ENCODE measurements at places on chromosomes 7 and 10. TPM values are rescaled to one million over a fixed set of nuclear protein-coding genes. Genes with fewer than 3 reads are reported as not detected.
A peak's percentile ranks its signal among the peaks of the same experiment; 100 is the strongest.

DNA sequence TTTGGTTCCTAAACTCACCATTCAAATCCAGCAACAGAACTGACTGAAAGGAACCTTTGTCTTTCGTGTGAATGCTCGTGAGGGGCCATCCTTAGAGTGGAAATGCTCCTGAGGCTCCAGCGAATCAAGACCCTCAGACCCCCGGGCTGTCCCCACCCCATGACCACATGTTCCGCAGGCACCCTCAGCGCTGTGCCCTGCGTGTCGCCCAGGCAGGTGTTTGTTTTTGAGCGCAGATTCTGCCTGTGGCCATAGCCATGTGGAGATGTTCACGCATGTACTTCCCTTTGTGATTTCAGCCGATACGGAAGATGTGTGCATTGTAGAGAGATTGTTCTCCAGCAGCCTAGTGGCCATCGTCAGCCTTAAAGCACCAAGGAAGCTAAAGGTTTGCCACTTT lies 24.2 kb downstream of the WIPI2 start:
- DNase-seq = peak; percentile 37

DNA sequence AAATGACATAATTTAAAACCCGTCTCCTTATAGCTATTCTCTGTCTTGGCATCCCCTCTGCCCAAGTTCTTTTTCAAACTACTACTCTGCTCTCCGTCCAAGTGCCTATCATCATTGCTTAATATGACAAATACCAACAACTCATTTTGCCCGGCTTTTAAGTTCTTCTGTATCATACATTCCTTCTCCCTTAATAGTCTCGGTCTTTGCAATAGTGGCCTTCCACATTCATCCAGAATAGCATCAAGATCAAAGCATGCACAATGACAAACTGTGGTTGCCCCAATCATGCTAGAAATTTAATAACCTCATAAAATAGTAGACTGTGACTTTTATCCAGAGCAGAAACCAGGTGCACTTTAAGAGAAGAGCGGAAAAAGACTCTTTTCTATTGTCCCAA lies 198.9 kb downstream of the ETV1 start:
- DNase-seq = no peak

GRCh38 chr7:137934941-137935883 lies 66.7 kb downstream of the CREB3L2 start:
- DNase-seq = no peak

DNA sequence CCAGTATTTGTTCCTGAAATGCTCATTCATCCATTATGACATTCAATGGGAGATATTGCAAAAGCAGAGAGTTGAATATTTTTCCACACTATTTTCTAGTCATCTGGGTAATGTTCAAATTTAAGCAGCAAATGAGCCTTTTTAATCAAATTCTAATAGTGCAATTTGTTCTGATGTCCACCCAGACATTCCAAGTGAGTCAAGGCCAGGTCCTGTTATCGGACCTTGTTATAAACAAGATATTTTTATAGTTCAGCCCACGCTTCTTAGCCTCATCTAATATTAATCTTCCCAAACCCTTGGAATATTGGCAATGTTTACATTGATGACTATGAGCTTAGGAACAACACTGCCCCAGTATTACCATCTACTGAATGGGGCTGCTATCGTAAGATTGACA lies 500.1 kb upstream of the PHF14 start:
- DNase-seq = no peak

The FAM13C gene
- total RNA-seq = 25.0 TPM

- DNase-seq = no peak
These were observed 16.8 kb upstream of the CCDC172 start for GRCh38 chr10:116307455-116307854.

- DNase-seq = no peak
These were observed 40.2 kb downstream of the ASB13 start for GRCh38 chr10:5625992-5626777.

- no peak for DNase-seq
These were observed 7.0 kb downstream of the TAX1BP1 start for GRCh38 chr7:27746978-27747377.

- DNase-seq = peak; percentile 73
These were observed 95.5 kb downstream of the MAP3K8 start for GRCh38 chr10:30529373-30529998.

DNA sequence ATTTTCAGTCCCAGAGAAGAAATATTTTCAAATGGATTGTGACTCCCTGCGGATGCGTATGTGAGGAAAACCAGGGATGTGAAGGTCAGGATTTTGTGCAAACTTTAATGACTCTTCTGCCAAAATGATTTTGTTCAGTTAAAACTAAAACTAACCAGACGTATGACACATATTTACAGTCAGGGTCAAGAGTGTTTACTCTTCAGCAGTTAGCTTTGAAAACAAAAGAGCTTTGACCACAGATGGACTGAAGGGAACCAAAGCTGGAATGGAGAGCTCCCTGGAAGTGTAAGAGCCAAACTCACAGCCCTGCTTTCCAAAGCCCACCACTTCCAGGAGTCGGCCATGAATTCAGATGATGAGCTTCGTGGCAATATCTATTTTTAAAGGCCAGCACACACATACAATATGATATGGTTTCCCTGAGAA lies 15.5 kb downstream of the SVIL start:
- DNase-seq = no peak

The AKR1C3 gene
- 48.1 TPM for total RNA-seq

GRCh38 chr7:2253021-2253420 lies 11.0 kb downstream of the NUDT1 start:
- no peak for DNase-seq

DNA sequence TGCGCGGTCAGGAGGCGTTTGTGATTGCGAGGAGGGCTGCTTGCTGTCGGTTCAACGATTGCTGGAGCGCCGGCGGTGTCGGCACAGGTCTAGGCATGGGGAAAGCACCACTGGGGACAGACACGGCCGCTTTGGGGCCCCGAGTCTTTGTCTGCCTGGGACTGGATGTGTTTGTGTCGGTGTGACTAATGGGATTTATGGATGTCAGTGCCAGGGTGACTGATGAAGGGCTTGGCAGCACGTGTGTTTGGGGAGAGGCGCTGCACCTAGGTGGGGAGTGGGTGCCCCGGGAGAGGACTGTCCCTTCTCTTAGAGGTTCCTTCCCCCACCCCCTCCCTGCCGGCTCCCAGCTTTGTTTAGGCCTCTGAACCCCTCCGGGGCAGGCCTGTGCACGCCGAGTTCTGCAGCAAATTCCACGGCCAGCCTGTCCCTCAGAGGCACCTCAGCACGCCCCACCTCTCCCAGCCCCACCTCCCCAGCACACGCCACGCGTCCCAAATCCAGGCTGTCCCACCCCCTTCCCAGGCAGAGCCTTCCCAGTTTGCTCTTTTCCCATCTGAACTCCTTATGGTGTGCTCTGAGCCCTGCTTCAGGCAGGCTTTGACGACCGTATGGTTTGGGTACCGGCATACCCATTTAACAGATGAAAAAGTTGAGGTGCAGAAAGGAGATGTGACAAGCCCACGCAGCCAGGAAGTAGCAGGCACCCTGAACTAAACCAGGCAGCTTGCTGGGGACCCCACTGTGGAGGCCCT lies 6.4 kb upstream of the TNRC18 start:
- DNase-seq = no peak

DNA sequence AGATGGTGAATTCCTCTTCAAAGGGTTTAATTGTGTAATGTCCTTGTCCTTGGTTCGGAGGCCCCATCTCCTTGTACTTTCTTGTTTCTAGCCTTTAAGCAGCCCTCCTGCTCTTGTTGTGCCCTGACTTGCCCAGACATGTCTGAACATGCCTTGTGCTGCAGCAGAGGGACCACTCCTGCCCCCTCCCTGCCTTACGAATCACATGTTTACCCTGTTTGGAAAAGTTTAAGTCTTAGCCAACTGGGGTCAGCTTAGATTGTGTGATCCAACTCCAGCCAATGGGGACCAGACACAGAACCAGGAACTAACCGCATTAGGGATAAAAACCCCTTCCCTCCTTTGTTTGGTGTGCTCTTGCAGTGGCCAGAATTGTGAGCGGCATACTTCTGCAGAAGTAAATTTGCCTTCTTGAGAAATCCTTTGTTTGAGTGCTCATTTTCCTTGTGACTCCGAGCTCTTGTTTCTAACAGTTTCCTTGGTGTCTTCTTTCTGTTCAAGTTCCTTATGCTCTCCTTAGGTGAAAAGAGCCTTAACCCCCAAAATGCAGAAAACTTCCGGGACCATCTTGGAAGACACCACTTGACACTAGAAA lies 29.4 kb downstream of the CLRN3 start:
- no peak for DNase-seq

DNA sequence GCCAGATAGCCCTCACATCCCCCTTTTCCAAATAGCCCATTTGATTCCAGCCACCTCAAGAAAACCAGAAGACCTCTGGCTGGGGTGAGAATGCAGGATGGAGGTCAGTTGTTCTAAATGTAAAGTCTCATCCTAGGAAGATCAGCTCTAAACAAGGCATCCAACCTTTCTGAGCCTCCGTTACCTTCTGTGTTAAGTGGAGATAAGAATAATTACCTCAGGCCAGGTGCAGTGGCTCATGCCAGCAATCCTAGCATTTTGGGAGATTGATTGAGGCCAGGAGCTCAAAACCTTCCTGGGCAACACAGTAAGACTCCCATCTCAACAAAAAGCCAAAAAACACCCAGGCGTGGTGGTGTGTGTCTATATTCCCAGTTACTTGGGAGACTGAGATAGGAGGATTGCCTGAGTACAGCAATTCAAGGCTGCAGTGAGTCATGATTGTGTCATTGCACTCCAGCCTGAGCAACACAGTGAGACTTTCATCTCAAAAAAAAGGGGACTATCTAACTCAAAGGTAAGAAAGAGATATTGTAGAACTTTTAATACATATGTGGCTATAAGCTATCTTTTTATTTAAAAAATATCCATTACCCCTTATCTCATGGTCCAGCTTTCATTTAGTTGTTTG lies 43.5 kb downstream of the PRTFDC1 start:
- no peak for DNase-seq

The NUDT13 gene
- 2.2 TPM for total RNA-seq

The GBX1 gene
- total RNA-seq = not detected

The TRIL gene
- total RNA-seq = 9.7 TPM

DNA sequence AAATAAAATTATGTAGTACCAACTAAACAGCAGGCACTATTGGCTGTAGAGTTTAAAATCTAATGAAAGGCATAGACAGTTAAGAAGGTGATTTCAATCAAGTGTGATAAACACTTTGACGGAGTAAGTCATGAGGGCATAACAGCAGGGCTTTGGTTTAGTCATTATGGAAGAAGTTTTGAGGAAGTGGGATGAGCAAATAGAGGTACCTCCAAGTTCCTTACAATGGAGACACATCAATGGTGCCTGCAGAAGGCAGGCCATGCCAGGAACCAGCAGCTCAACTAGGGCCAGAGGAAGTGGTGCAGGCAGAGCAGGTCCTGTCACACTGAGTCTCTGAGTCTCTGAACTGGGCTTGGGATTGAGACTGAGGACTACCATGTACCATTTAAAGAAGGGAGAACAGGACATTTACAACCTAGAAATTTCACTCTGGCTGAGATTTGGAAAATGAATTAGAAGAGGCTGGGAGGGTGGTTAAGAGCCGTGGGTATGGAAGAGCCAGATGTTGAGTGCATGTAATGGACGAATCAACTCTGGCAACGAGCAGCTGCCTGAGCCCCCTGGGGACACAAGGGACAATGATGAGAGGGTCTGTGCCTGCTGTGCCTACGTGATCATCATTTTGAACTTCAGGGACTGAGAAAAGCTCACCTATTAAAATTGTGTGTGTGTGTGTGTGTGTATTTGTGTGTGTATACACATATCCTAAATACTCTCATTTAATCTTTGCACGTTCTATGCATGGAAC lies 208.7 kb upstream of the POM121L12 start:
- DNase-seq = no peak

The MLXIPL gene
- 23.8 TPM for total RNA-seq

- DNase-seq = no peak
These were observed 417.0 kb downstream of the TYW1 start for GRCh38 chr7:67413670-67414069.

GRCh38 chr10:78672918-78673317 lies 395.8 kb upstream of the ZMIZ1 start:
- DNase-seq = no peak

The GNAT3 gene
- total RNA-seq = not detected

DNA sequence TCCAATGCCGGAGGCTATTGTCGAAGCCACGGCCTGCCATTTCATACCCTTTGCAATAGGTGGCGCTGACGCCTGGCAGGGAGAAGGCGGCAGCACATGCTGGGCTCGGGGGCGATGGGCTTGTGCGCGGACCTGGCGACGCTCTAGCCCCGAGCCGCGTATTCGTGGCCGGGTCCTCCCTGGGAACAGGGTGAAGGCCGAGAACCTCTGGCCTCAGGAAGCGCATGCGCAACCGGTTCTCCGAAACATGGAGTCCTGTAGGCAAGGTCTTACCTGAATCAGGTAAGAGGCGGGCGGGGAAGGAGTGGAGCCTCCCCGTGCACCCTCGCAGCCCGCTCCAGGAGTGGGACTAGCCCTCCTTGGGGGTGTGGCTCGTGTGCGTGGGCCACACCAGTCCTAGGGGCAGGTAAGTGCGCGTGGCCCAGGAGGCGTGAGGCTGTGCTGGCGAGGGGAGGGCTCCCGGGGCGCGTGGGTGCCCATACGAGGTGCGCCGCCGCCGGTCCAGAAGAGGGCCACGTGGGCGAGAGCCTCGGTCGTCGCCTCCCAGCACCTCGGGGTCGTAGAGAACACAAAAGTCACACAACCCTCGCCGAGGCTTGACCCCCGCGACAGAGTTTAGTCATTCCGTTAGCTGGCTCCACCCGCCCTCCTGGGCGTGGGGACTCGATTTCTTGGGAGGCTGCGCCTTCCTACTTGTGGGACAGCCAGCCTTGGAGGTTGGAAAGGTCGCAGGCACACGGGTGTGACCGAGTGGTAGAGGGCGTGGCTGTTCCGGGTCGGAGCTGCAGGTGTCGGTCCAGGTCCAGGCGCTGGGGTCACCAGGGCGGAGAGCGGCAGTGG lies 5.6 kb upstream of the MEST start:
- peak; percentile 73 for DNase-seq

- no peak for DNase-seq
These were observed 10.2 kb downstream of the KAZALD1 start for GRCh38 chr10:101071885-101072433.

The BNIP3 gene
- 37.9 TPM for total RNA-seq

DNA sequence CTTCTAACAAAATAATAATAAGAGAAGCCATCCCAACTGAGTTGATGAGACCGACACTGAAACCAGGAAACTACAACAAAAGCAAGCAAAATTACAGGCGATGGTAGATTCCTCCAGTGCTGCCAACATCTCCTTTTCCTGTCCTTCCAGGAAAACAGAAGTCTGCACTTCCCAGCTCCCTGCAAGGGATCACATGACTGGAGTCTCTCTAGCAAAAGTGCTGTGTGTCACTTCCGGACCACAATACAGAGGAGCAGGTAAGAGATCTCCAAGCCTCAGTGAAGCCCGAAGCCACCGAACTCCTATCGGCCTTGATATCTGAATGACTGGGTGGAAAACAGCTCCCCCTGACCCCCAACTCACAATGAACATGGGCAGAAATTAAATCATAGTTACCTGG lies 63.2 kb downstream of the SMURF1 start:
- no peak for DNase-seq

The DEPP1 gene
- total RNA-seq = 190 TPM

DNA sequence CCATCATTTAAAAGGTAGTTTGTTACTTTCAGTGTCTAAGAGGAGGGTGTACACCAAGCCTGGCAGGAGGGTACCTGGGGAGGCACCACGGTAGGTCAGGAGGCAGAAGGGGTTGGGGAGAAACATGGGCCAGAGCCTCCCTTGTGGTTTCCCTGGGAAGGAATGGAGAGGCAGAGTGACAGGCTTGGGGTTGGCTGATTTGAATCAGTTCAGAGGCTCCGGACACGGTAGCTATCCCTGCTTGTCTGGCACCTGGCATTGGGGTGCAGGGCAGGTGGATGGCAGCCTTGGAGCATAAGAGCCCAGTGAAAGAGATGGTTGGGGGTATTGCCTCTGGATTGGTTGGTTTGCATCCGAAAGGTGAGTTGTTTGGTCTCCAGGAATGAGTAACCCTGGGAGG lies 30.2 kb upstream of the PFKP start:
- DNase-seq = no peak

- no peak for DNase-seq
These were observed 71.7 kb upstream of the TPK1 start for GRCh38 chr7:144907577-144907976.

Data from sciatic nerve (tissue), 2 donors.